ENCODE measurements at places on chromosomes 11 and 22. TPM values are rescaled to one million over a fixed set of nuclear protein-coding genes. Genes with fewer than 3 reads are reported as not detected.

Gene OR51B4
- total RNA-seq: 0.57 TPM

GRCh38 chr22:42661985-42662831, 13.0 kb upstream of the CYB5R3 start:
- H3K4me1 ChIP-seq: no peaks in the 10 kb centered on the region
- DNase-seq: peak; percentile 86
- no peak overlapping the region for H3K27ac ChIP-seq
- peak overlapping the region; percentile 39 for H3K4me3 ChIP-seq

Gene DMC1
- total RNA-seq: 3.0 TPM

GRCh38 chr22:24140357-24140756, 40.9 kb upstream of the SUSD2 start:
- no peaks in the 10 kb centered on the region for H3K27me3 ChIP-seq
- DNase-seq: no peak
- H3K4me1 ChIP-seq: peaks cover 17% of the 10 kb centered on the region
- no peak overlapping the region for H3K27ac ChIP-seq
- H3K36me3 ChIP-seq: no peaks in the 10 kb centered on the region

DNA sequence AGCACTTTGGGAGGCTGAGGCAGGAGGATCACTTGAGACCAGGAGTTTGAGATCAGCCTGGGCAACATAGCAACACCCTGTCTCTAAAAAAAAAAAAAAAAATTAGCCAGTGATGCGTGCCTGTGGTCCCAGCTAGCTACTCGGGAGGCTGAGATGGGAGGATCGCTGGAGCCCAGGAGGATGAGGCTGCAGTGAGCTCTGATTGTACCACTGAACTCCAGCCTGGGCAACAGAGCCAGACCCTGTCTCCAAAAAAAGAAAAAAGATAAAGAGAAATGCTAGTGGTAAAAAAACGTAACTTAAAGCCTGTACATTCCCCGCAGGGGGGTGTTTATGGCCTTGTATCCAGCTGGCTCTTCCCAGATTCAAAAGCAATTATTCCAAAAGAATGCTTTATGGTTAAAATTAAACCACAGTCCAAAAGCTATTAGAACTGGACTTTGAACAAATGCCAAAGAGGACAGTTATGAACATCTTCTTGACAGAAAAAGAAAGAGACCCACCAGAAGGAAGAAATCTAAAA, 16.4 kb upstream of the SNX32 start:
- no peaks in the 10 kb centered on the region for H3K4me1 ChIP-seq
- DNase-seq: peak; percentile 24
- no peaks in the 10 kb centered on the region for H3K27me3 ChIP-seq
- H3K36me3 ChIP-seq: no peaks in the 10 kb centered on the region

GRCh38 chr22:38861927-38862326, 10.1 kb downstream of the CBX6 start:
- H3K4me3 ChIP-seq: no peak overlapping the region
- H3K27me3 ChIP-seq: no peaks in the 10 kb centered on the region
- peaks cover 5% of the 10 kb centered on the region for H3K36me3 ChIP-seq
- H3K4me1 ChIP-seq: no peaks in the 10 kb centered on the region
- no peak for DNase-seq

- no peak overlapping the region for H3K4me3 ChIP-seq
- no peaks in the 10 kb centered on the region for H3K36me3 ChIP-seq
- H3K4me1 ChIP-seq: no peaks in the 10 kb centered on the region
- DNase-seq: no peak
- no peak overlapping the region for H3K27ac ChIP-seq
These were observed 44.4 kb upstream of the FAT3 start for GRCh38 chr11:92180226-92180625.

GRCh38 chr11:74662487-74663103, 68.6 kb downstream of the CHRDL2 start:
- H3K4me3 ChIP-seq: no peak overlapping the region
- H3K4me1 ChIP-seq: no peaks in the 10 kb centered on the region
- H3K36me3 ChIP-seq: no peaks in the 10 kb centered on the region
- DNase-seq: no peak

DNA sequence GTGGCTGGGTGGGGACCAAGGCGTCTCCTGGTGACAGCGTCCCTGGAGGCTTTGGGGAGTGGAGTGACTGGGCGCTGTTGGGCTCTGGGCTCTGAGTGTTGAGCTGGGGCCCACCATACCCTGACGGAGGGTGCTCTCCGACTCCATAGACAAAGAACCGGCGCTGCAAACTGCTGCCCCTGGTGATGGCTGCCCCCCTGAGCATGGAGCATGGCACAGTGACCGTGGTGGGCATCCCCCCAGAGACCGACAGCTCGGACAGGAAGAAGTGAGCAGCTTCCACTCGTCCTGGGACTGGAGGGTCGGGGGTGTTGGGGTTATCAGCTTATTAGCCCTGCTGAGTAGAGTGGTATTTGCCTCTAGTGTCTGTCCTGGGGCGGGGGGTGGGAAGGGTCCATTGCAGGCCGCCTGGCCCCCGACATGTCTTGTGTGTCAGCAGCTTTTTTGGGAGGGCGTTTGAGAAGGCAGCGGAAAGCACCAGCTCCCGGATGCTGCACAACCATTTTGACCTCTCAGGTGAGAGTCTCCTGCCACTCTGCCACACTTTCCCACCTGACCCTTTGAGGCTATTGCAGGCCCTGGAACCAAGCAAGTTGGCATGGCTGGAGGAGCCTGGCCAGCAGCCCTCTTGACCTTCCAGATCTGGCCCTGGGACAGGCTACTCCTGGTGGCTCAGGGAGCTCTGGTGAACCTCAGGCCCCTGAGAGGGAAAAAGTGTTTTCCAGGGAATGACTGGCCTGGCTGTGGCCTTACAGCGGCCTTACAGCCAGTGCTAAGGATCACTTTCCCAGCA, 7.6 kb downstream of the CLDN5 start:
- no peaks in the 10 kb centered on the region for H3K4me1 ChIP-seq
- no peak for DNase-seq
- no peak overlapping the region for H3K4me3 ChIP-seq
- H3K36me3 ChIP-seq: no peaks in the 10 kb centered on the region
- peaks cover 4% of the 10 kb centered on the region for H3K27me3 ChIP-seq

Gene MMP7
- not detected for total RNA-seq
